ENCODE measurements at places on chromosomes 11 and 22.
A peak's percentile ranks its signal among the peaks of the same experiment; 100 is the strongest.

GRCh38 chr11:93196816-93197379 lies 893 bp downstream of the SLC36A4 start:
- DNase-seq = no peak

GRCh38 chr22:26658671-26659478 lies 1.5 kb downstream of the MIAT start:
- peak; percentile 76 for DNase-seq

- DNase-seq = no peak
Measured at GRCh38 chr11:78080818-78081495, 1.3 kb upstream of the NDUFC2 start.

DNA sequence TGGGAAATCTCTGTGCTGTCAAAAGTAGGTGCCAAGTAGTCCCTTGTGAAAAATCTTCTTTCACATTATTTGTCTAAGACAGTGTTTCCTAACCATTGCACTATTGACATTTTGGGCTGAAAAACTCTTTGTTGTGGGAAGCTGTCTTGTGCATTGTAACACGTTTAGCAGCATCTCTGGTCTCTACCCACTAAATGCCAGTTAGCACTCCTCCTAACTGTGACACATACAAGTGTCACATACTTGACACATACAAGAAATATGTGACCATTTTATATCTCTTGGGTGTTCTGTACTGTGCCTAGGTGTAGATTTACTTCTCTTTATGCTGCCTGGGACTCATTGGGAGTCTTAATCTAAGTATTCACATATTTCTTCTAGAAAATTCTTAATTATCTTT lies 57.8 kb downstream of the NXPE1 start:
- DNase-seq = no peak

DNA sequence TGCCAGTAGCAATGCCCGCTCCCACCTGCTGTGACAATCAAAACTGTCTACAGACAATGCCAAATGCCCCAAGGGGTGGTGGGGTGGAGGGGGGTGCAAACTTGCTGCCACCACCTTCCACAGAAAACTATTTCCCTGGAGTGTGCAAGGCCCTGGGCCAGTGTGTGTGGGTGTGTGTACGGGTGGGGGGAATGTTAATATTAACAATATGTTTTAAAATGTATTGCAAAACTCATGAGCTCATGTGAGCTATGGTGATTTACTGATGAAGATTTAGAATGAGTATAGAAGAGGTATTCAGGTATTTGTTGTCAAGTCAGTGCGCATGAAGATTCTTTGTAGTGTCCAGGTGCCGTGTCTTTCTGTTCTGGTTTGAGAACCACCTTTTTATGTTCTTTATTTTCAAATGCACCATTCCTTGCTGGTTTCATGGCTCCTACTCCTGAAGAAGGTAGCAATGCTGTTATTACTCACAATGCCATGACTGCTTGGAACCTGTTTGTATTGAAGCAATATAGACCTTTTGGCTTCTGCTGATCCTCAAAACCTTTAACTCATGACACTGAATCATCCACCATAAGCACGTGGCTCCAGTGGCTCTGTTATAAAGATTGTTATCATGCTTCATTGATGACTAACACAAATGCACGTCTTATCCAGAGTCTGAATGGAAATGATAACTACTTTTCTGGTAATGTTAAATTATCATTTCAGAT lies 29.9 kb upstream of the AQP11 start:
- no peak for DNase-seq

DNA sequence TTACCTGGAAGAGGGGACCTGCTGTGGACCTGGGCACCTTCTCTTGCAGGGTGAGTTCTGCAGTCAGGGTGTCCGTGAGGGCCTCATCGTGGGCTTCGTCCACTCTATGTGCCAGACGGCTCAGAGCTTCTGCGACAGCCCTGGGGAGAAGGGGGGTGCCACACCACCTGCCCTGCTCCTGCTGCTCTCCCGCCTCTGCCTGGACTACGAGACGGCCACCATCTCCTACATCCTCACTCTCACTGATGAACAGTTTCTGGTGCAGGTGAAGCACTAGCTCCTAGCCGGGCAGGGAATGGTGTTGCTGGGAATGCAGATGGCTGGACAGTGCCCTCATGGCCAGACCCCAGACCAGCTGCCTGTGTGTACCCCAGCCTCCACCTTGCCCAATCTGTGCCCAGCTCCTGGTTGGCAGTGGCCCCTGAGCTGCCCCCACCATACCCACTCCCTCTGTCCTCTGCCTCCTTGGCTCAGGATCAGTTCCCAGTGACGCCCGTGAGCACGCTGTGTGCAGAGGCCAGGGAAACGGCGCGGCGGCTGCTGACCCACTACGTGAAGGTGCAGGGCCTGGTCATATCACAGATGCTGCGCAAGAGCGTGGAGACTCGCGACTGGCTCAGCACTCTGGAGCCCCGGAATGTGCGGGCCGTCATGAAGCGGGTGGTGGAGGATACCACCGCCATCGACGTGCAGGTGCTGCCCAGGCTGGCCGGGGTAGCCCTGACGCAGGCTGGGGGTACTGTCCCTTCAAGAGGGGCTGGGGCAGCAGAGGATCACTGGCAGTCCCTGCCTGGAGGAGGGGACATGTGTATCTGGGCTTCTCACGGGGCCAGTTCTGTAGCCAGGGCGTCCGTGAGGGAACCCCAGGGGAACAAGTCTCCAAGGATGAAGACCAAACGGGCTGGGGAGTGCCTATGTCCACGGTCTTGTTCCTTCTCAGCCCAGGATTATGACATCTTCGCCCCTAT lies 2.2 kb upstream of the TM7SF2 start:
- DNase-seq = no peak

DNA sequence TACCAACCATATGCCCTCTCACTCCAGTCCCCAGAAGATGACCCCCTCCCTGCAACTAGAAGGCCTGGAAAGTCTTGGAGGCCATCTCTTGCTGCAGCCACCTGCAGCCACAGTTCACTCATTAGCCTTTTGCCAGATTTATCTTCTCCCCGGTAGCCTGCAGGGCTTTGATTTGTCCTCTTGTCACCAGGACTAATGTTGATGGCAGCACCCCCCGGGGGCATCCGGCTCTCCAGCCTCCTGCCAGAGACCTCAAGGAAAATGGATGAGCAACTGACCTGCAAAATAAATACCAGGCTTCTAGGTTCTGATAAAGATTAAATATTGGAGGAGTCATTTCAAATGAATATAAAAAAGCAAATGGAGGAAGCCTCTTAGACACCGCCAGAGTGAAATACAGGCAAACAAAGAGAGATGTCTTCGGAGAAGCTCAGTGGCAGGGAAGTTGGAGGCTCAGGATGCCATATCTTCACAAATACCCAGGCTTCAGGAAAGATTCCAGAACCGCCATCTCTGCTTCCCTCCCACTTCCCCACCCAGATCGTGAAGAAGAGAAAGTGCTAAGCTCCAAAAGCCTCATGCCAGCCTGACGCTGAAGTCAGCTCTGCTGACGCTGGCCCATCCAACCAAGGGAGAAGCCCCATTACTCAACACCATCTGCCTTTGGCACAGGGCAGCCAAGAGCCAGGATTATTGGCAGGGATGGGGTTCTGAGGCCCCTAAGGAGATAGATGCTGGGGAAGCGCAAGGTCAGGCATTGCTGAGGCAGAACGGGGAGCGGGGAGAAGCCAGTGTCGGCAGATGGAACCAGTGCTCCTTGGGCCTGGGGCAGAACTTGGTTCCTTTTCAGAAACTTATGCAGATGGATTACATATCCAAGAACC lies 362.7 kb downstream of the CADM1 start:
- DNase-seq = no peak

- no peak for DNase-seq
Measured at GRCh38 chr11:64252003-64252872, 908 bp downstream of the PLCB3 start.

GRCh38 chr22:50608996-50609395 lies 8.4 kb downstream of the MAPK8IP2 start:
- no peak for DNase-seq

DNA sequence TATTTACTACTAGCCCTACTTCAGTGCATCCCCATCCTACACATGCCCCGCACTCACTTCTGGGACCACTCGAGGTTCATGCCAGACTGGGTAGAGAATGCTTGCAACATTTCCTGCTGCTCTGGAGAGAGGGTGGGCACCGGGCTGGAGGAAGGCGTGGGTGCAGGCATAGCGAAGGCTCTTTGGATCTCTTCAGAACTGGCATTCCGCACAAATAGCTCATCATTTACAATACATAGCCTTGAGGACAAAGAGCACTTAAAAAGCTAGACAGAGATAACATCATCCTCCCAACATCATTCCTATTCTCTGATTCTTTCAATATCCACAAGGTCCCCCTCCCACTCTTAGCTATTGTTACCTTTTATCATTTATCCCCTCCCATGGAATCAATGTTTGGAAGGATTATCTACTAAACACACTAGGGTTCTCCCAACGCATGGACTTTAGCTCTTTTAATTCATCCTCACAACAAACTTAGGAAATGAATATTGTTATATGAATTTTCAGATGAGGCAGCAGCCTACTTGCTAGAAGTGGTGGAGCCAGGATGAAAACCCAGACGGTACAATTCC lies 2.5 kb upstream of the TMEM223 start:
- DNase-seq = no peak

DNA sequence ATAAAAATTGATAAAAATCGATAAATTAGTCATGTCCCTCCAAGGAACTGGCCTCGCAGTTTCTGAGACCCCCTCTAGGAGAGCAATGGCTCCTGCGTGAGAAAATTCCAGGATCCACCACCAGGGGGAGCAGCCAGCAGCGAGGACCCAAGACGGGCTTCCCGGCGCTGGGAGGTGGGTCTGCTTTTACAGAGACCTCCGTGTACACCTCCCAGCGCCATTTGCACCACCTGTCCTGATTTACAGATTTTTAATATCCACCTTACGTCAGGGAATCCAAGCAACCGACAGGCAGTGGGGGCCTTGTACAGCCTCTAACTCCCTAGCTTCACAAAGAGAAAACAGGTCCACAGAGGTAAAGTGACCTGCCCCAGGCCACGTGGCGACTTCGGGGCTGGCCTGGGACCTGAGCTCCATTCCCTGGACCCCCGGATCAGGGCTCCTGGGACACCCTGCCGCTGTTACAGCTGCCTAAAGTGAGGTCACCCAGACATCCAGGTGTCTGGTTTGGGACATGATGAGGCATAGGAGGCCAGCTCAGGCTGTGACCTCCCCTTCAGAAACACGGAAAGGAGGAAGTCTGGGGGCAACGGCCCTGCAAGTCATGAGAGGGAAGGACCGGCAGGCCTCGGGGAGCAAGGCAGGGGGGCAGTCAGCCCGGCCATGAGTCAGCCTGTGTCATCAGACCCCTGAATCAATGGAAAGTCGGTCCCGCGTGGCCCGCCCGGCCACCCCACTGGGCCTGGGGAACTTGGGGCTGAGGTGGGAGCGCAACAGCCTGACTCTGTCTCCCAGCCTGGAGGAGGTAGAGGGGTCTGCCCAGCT lies 3.5 kb downstream of the OSM start:
- peak; percentile 85 for DNase-seq

Data from stimulated activated CD4-positive, alpha-beta T cell treated with anti-CD3 and anti-CD28 coated beads, Interleukin-12 subunit alpha, Interleukin-12 subunit beta, amount 100 ng/mL, for 4 hours (primary cell).